NCI-H2081 treated with DMSO at 0.1 percent for 48 hours (cell line): ENCODE measurements at places on chromosomes 6 and 20.

- DNase-seq, result no peak
Observed at GRCh38 chr20:39013662-39014109, 51.5 kb downstream of the DHX35 start.

DNA sequence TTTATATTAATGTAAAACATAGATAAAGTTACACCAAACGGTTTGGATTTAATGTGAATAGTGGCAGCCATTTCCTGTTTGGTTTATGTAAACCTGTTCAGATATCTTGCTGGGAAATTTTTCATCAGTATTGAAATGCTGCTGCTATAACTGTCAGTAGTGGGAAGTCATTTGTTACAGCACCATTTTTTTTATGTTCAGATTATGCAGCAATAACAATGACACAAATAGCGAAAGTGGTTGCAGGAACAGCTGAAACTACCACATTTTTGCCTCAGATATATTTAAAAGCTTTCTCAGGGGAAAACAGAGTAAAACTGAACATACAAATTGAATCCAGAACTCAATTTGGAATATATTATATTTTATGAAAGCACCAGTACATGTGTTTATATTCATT lies 128.8 kb upstream of the SIM1 start:
- no peak for DNase-seq

- DNase-seq, result no peak
Observed at GRCh38 chr20:63297371-63297781, 4.4 kb downstream of the COL20A1 start.

DNA sequence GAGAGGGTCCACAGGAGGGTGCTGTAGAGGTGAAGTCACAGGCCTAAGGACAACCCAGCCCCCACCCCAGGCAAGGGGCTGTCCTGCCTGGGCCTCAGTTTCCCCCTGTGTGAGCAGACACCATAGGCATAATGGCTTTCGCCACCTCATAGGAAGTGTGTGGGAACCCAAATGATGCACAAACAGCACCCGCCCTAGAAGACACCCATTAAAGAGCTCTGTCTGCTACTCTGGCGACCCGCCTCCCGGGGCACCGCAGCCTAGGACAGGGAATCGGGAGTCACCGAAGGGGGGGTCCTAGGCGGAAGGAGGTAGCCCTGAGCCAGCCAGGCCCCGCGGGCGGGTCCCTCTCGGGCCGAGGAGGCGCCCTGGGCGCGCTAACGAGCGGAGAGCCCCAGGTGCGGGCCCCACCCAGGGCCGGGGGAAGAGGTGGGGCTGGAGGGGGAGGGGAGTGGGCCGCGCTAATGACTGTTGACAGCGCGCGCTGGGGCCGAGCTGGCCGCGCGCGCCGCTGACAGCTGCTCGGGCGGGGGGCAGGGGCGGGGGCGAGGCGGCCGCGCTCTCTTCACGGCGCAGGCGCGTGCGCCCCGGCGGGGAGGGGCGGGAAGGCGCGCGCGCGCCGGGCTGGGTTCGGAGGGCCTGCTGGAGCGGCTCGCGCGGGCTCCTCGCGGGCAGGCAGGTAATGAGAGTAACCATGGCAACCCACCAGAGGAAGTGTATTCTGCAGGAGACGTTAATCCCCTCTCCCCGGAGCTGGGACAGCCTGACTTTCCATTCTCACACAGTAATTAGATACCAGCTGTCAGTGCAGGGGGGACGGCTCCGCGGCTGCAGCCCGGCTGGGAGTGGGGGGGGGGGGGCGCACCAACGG lies 48.9 kb downstream of the NOL4L start:
- DNase-seq, result peak; percentile 91

GRCh38 chr6:37381579-37381978 lies 27.8 kb downstream of the RNF8 start:
- peak; percentile 52 for DNase-seq

DNA sequence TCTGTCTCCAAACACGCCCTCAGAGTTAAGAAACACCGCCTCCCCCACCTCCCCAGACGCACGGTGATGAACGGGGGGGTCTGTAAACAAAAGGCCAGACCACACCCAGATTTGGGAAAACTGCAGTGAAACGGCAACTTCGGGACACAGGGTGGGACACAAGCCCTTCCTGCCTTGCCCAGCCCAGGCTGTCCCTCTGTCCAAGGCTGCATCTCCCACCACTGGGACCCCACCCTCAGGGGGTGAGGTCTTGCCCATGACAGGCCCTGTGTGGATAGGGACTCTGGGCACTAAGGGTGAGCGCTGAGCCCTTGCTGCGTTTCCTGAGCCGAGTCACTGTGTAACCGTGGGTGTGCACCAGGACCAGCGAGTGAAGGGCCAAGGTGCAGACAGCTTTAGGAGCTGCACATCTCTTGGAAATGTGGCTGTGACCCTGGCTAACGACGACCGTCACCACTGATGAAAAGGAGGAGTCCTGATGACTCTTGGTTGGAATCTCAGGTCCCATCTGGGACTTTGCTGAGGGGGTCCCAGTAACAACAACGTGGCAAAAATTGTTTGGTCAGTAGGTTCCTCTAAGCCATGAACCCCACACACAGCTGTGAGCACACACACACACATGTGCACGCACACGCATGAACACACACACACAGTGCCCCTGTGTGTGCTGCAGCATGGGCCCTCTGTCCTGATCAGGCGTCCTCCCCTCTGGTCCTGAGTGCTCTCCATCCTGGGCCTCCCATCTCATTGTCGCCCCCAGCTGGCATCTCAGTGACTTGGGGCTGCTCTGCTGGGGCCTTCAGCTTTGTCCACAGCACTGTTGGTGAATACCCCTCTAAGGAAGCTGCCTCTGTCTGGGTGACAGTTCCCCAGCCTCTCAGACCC lies 100.6 kb downstream of the RAMACL start:
- no peak for DNase-seq

- DNase-seq, result no peak
Observed at GRCh38 chr20:40006168-40006860, 682.7 kb downstream of the MAFB start.

DNA sequence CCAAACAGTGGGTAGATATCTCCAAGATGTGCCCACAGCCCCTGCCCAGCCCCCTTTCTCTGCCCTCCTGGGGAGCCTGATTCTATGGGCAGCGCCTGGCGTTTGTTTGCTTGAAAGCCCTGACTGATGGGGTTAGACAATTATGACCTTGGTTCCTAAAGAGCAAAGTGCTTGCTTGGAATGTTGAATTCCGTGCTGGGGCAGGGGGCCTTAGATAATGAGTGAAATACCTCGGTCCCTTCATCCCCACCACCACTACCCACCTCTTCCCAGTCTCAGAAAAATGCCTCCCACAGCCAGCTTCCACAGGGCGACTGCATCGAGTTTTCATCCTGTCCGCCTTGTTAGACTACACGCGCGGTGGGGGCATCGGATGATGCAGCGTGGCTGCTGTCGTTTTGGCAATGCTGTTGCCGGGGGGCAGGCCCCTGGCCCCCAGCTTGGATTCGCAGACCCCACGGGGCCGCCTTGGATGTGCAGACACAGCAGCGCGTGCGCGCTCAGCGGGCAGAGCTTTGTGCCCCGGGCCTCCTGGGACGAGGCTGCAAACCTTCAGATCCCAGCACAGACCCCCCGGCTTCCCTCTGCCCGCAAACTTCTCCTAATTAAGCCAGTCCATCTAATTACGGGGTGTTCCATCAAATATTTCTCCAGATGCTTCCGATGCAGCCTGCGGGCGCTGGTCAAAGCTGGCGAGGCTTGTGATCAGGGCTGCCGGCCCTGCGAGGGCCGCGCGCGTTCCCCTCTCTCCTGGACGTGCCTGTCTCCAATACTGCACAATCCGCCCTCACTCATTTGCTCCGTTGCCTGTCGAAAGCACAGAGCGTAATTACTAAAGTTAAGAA lies 86.1 kb downstream of the LINC00237 start:
- DNase-seq, result no peak

DNA sequence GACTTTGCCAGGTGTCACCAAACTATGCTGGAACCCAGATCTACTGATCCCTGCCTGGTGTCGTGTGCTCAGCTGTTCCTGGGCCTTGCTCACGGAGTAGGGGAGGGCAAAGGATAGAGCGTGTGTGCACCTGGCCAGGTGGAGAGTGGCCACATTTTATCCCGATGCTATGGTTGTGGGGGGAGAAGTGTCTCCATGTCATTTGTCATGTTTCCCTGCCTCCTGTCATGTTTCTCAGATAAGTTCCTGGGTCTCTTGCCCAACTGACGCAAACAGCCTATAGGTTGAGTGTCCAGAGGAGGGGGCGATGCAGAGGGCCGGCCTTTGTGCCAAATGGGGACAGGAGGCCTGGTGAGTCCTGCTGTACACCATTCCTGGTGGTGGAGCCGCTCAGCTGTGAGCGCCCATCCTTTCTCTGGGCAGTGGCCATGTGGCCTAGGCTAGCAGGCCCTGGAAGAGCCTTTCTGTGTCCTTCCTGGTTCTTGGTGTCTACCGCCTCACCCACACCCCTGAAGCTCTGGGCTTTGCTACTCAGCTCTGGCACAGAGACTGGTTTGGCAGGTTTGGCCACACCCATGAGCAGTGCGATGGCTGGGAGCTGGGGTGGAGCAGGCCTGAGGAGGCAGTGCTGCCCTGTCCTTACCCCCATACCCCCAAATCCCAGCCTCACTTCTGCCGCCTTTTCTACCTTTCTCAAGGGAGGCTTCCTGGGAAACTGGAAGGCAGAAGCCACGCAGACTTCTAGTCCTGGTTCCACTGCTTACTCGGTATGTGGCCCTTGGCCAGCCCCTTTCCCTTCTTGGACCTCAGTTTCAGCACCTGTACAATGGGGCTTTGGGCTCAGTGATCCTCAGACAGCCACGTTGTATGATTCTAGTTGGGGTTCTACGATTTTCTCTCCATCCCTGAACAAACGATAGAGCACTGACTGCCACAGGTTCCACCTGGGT lies 32.3 kb upstream of the EPB41L1 start:
- no peak for DNase-seq

DNA sequence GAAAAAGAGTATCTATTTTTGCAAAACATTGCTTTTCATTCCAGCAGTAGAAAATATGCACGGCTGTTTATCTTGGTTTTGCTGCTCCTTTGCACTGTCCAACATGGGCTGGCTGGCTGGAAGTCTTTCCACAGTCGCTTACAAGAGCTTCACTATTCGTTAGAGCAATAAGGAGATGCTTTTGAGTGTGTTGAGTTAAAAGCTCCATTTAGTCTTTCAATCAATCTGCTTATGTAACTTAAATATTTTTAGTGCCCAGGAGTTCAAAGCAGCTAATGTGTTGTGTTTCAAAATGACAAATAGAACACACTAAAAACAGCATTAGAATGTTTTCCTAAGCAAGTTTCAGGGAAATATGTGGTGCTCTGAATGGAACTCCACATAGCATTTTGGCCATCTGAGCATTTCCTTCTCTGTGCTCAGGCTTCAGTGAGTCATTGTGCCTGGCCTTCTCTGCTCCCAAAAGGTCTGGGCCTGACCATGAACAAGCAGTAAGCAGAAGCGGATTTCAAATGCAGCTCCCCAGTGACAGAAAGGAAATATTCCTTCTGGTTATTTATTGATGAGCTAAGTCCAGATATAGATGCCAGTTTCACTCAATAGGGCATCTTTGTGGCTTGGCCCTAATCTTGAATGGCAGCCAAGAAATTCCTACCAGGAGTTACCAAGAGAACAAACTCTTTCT lies 580.3 kb downstream of the TENT5A start:
- no peak for DNase-seq

- DNase-seq, result no peak
Observed at GRCh38 chr6:131398176-131398575, 174.8 kb upstream of the ARG1 start.

DNA sequence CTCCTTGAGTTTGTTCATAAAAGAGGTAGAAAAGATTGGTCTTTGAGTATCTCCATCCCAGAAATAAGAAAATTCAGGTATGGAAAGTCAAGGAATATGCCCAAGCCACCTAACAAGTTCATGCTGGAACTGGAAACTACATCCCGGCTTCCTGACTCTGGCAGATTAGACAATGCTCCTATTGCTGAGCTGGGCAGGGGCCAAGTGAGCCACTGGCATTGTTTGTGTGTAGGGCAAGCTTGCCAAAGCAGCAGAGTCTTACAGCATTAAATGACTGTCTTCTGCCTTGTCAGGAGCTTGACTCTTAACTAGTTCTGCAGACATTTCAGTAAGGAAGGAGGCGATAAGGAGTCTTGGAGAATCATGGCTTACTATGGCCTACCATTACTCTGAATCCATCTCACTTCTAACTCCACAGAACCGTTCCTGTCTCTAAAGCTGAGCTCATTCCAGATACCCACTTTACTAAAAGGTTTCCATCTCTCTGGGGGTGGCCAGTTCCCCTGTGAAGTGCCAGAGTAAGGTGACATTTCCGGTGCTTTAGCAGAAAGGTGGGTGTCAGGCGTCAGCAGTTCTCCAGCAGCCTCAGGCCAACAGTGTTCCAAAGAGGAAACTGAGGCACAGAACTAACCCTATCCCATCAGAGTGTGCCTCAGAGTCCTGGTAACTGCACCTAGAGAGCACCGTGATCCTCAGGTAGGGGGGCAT lies 30.1 kb downstream of the PRDM1 start:
- no peak for DNase-seq

DNA sequence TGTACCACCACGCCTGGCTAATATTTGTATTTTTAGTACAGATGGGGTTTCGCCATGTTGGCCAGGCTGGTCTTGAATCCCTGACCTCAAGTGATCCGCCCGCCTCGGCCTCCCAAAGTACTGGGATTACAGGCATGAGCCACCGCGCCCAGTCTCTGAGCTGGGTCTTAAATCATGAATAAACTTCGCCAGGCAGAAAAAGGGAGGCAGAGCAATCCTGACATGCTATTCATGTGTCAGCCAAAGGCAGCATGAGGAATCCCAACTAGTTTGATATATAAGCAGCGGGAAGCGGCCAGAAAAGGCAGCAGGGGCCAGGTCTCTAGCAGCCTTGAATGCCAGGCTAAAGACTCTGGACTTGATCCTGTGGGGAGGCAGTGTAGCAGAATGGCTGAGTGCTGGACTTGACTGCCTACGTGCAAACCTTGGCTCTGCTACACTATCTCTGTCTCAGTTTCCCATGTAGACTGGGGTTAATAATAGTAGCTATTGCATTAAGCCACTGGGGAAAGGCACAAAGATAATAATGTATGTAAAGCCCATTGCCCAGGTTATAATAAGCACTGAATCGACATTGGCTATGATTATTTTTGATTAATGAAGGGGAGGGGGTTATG lies 1.8 kb downstream of the PROCR start:
- no peak for DNase-seq

- no peak for DNase-seq
Observed at GRCh38 chr20:38202153-38202981, 37.3 kb upstream of the TGM2 start.

- no peak for DNase-seq
Observed at GRCh38 chr6:127554435-127555006, 22.5 kb upstream of the C6orf58 start.

- no peak for DNase-seq
Observed at GRCh38 chr20:50120935-50121693, 8.2 kb upstream of the UBE2V1 start.

GRCh38 chr6:100426241-100426640 lies 38.5 kb downstream of the SIM1 start:
- DNase-seq, result no peak

- no peak for DNase-seq
Observed at GRCh38 chr6:45667766-45668165, 290.0 kb upstream of the SUPT3H start.

GRCh38 chr6:157956171-157956730 lies 25.4 kb upstream of the SYNJ2 start:
- DNase-seq, result no peak

GRCh38 chr6:137928286-137928685 lies 61.2 kb downstream of the TNFAIP3 start:
- no peak for DNase-seq

- no peak for DNase-seq
Observed at GRCh38 chr20:13718171-13718570, 66.5 kb downstream of the ESF1 start.
